Smooth muscle cell of the coronary artery (primary cell): ENCODE measurements at places on chromosomes 6 and 20. TPM values are rescaled to one million over a fixed set of nuclear protein-coding genes. Genes with fewer than 3 reads are reported as not detected.

EDN3 gene
- not detected in 2 replicates for total RNA-seq

HLA-DQB1 gene
- total RNA-seq: not detected in 2 replicates

ERVFRD-1 gene
- not detected in 2 replicates for total RNA-seq

CLVS2 gene
- total RNA-seq: not detected in 2 replicates
